ENCODE measurements at places on chromosomes 3 and 15.

DNA sequence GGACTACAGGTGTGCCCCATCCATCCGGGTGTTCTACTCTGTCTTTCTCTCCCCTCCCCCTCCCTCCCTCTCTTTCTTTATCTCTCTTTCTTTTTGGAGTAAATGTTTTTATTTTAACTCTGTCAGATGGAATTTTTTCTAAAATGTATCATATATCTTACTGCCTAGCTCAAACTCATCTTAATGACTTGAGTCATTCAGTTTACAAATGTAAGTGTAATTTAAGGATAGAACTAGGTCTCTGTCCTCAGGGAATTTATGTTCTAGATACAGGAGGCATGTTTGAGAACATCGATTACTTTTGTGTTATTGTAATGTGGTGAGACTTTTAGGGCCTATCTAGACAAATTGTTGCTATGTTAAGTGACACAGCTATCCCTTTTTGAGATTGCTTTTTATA lies 3.5 kb downstream of the TBC1D23 start:
- no peak for ATAC-seq

- ATAC-seq = no peak
Measured at GRCh38 chr3:109125902-109126301, 8.0 kb upstream of the MORC1 start.

- ATAC-seq = no peak
Measured at GRCh38 chr3:9346141-9346540, 16.7 kb upstream of the THUMPD3 start.

GRCh38 chr3:33212406-33212805 lies 6.2 kb downstream of the SUSD5 start:
- ATAC-seq = no peak

- peak; percentile 94 for ATAC-seq
Measured at GRCh38 chr15:90686435-90687218, 30.5 kb upstream of the BLM start.

DNA sequence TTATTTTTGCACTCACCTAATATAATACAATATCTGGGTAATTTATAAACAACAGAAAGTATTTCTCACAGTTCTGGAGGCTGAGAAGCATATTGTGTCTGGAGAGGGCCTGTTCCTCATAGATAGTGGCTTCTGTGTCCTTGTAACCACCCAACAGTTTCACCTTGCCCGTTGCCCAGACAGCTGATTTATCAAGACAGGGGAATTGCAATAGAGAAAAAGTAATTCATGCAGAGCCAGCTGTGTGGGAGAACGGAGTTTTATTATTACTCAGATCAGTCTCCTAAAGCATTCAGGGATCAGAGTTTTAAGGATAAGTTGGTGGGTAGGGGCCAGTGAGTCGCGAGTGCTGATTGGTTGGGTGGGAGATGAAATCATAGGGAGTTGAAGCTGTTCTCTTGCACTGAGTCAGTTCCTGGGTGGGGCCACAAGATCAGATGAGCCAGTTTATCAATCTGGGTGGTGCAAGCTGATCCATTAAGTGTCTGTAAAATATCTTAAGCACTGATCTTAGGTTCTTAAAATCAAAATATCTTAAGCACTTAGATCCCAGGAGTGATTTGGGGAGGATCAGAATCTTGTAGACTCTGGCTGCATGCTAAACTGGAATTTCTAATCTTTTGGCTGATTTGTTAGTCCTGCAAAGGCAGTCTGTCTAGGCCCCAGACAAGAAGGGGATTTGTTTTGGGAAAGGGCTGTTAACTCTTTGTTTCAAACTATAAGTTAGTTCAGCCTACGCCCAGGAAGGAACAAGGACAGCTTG lies 33.9 kb upstream of the C15orf39 start:
- no peak for ATAC-seq

DNA sequence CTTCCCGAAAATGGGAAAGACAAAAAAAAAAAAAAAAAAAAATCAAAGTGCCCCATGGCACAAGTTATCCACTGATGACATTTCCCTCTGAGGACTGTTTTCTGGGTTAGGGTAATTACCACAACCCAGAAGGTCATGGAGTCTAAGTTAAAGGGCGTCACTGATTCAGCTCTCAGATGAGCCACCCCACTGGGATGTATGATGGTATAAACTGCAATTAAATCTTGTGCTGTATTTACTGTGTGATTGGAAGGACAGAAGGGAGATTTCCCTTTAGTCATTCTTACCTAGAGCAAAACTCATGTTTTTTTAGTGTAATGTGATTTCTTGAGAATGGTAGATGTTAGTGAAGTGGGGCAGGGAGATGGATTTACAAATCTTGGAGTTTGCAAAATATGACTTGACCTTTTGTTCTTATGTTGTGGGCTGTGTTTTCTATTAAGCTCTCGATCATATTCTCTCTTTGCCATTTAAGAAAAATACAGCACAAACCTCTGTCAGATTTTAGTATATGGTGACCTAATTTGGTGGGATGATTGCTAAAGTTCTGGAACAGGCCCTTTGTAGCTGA lies 244.2 kb downstream of the PTPRG start:
- peak; percentile 47 for ATAC-seq

DNA sequence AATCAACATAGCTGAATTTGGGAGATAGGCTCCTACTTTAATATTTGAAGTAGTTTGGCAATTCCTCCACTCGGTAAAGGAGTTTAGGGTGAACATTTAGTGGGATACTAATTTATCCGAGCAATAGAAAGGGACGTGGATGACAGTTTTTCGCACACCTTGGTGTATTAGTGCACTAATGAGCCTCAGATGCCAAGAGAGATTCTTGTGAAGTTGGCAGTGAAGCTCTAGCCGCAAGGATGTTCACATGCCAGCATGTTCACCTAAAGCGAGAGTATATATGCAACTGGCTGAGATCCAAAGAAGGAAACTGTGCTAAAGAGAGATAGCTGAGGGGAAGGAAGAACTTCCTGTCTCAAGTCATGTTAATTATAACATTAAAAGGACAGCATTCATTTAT lies 58.5 kb downstream of the TGFBR2 start:
- ATAC-seq = no peak

GRCh38 chr3:104903064-104903463 lies 463.6 kb upstream of the ALCAM start:
- no peak for ATAC-seq

DNA sequence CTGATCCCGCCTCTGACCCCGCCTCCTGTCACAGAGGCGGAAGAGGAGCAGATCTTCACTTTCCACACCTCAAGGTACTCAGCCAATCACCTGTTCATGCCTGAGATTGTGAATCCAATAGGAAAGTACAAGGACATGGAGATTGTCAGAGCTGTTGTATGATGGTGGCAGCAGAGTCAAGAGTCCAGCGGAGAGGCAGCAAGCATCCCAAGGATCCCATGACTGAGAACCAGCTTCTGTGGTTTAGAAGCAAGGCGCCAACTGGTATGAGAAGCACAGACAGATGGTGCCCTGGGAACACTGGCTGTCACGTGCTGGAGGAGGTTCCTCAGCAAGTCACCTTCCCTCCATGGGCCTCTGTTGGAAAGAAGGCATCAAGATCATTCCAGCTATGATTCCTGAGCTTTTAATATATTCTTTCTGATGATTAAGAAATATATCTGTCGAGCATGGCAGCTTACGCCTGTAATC lies 93.9 kb downstream of the CPN2 start:
- no peak for ATAC-seq

GRCh38 chr3:56124546-56124945 lies 343.7 kb downstream of the ERC2 start:
- ATAC-seq = no peak

GRCh38 chr3:169299889-169300288 lies 363.6 kb downstream of the MECOM start:
- ATAC-seq = no peak

- ATAC-seq = no peak
Measured at GRCh38 chr3:136562026-136562425, 190.2 kb downstream of the STAG1 start.

DNA sequence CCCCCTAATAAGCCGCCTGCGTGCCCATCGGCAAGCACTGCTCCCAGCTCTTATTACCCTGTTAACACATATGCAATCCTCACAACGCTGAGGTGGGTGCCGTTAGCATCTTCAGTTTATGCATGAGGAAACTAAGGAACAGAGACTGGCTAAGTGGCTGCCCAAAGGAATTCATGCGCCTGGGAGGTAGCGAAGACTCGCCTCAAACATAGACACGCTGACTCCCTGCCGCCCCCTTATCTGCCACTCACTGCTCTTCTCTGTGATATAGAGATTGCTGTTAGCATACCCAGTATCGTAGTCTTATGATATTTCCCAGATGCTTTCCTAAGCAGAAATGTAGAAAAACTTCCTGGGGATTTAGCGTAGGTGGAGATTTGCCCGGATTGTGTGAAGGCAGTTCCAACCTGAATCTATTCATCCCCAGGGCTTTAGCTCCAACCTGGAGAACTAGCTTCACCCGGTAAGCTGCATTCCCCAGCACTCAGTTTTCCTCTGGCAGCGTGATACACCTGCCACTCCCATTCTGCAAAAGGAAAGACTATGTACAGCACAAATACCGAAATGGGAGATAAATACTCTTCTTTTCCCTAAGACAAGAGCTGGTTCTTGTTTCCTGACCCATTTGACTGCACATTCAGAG lies 23.7 kb upstream of the CD47 start:
- ATAC-seq = no peak

- no peak for ATAC-seq
Measured at GRCh38 chr3:126166009-126166408, 14.4 kb downstream of the ALDH1L1 start.

DNA sequence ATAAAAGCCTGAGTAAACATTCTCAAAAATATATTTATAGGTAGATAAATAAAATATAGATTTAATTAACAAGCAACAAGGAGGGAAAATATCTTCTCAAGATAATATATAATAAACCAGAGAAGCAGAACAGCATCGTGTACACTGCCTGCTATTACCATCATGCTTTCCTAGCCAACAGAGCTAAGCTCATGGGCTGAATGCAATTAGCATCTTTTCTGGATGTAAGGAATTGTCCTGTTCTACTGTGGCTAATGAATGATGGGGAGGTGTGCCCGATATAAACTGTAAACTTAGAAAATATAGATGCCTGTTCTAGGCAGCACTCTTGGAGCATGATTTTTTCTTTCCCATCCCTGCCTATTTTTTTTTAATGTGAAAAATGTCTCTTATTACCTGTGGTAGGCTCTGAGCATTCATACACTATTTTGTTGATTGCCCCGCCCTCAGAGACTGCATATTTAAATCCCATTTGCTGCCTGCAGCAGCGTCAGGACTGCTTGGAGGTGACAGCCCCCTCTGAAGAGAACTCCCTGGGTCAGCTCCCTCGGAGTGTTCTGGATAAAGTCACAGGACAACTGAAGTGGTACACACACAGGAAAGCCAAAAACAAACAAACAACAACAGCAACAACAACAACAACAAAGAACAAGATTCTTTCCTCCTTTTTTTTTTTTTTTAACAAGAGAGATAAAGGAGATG lies 312.3 kb downstream of the SATB1 start:
- no peak for ATAC-seq

DNA sequence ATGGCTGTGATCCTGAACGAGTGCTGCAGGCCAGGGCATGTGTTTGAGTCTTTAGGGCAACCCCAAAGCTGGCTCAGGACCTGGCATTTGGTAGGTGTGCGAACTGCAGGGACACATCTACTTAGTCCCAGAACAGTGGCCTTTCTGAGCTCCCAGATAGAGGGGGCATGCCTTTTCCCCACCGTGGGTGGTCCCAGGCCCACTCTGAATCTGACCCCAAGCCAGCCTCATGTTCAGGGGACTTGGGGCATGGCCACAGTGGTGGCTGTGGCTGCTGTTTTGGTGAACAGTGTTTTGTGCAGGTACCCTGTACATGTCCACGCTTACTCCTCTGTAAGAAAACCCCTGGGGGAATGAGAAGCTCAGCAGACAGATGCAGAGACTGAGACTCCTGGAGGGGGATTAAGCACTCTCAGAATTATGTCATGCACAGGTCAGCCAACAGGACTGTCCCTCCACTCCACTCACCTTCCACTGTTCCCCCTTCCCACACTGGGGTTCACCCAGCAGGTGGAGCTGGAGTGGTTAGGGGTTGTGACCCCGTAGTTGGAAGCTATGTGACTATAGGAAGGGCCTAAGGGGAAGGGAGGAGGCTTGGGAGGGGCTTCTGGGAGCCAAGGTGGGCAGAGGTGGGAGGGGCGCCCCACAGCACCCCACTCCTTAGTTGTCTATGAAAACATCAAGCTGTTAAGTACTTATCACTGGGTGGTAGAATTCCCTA lies 16.4 kb downstream of the ESYT3 start:
- no peak for ATAC-seq

- ATAC-seq = no peak
Measured at GRCh38 chr3:12476238-12476897, 7.9 kb upstream of the TSEN2 start.

GRCh38 chr3:15428539-15428938 lies 1.1 kb downstream of the EAF1 start:
- no peak for ATAC-seq

- no peak for ATAC-seq
Measured at GRCh38 chr3:184231671-184232070, 2.3 kb downstream of the VWA5B2 start.

- peak; percentile 27 for ATAC-seq
Measured at GRCh38 chr3:124862006-124862405, 25.2 kb downstream of the ITGB5 start.

GRCh38 chr15:98382139-98382538 lies 266.2 kb upstream of the IGF1R start:
- ATAC-seq = no peak

DNA sequence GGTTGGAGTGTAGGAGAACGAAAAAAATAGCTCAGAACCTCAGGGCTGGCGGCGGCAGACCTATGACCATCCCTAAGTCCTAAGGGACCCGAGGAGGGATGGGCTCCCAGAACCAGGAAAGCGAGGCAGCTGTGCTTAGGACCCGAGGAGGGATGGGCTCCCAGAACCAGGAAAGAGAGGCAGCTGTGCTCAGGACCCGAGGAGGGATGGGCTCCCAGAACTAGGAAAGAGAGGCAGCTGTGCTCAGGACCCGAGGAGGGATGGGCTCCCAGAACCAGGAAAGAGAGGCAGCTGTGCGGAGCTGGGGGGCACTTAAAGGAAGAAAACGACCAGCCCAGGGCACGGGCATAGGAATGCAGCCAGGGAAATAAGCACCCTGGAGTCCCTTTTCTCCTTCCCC lies 125.0 kb upstream of the DLG1 start:
- no peak for ATAC-seq

DNA sequence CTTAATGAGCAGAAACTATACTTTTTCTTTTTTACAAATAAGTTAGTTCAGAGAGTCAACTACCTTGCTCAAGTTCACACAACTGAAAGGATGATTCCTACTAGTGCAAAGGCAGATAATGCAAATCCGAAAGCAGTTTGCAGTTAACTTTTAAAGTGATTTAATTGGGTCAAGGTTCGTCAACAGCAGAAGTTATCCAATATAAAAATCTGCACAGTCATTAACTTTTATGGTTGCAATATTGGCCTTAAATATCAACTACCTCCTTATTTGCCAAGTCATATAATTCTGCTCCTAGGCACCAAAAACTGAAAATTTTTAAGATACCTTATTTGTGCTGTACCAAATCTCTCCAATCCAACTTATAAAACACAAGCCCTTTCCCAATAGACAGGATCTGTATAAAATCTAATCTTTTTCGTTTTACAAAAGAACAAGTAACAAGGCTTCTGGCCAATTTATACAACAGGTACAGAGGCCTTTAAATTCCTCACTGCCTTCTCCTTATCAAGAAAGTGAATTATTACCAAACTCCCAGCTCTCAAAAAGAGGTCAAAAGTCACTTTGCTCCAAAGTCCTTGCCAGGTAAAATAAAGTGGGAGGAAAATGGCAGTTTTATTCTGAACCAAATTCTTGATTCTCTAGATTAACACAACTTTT lies 416.6 kb upstream of the NECTIN3 start:
- no peak for ATAC-seq

All from stimulated activated memory B cell treated with anti-CD40 and anti-IgM and Interleukin-4, amounts not matched to agents 10 μg/mL and 1 μg/mL and 100 μg/mL, for 72 hours (primary cell).